ENCODE measurements at places on chromosomes 7 and 10.

GRCh38 chr7:2488272-2488645, 12.1 kb upstream of the GRIFIN start:
- DNase-seq = no peak

DNA sequence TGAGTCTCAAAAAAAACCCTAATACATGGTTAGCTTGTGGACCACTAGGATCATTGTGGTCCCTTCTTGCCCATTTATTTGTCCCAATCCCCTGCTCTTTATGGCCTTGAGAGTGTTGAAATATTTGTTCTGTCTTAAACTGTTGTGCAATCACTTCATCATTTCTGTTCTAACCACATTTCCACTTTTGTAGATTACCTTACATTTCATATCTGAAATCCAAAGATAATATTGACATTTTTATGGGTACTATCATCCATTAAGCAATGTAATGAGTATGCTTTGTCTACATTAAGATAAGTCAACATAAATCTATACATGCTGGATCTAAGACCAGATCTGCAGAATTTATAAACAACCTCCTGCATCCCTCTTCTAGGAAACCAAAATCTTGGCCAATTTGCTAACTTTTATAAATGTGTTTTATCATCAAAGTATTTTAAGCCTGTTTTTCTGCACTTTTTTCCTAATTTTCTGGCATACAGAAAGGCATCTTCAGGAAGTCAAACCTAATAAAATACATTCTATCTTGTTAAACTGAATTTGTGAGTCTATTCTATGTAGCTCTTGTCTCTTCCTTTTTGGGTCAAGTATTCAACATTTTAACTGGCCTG, 359.4 kb upstream of the CELF2 start:
- DNase-seq = no peak

DNA sequence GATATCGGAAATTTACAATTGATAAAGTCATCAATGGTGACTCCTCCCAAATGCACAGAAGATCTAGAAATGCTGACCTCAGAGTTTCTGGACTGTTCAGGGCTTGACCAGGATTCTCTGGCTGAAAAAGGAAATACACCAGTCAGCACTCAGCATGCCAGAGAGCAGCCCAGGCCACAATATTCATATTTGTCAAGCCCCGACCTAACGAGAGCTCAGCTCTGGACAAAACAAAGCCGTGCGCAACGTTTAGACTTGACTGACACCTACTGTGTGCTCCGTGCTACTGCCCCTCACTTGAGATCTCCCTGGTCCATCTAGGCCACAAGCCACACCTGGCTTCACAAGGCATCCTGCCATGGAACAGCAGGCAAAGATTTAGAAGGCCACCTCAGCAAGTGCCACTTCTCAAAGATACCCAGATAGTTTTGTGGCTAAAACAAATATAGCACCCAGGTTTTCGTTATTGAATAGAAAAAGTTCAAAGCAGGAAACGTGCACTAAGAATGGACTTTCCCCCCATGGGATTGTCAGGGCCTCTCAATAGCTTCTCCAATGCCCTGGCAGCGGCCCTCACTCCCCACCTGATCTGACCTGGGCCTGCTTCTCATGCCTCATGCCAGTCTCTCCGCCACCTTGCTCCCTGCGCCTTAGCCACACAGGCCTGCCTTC, 218.3 kb downstream of the FAM107B start:
- no peak for DNase-seq

DNA sequence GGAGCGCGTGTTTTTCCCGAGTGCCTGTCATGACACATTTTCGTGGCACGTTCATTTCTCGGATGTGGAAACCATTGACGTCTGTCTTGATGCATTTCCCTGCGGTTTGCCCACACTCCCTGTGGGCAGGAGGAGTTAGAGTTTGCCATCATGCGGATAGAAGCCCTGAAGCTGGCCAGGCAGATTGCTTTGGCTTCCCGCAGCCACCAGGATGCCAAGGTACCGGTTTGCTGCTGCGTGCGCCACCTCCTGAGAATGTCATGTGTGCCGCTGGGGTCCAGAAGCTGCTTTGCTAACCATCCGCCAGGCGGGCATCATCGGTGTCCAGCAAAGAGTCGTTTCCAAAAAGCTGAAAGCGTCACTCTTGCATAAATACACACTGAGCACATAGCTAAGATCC, 40.9 kb upstream of the BTBD16 start:
- no peak for DNase-seq

DNA sequence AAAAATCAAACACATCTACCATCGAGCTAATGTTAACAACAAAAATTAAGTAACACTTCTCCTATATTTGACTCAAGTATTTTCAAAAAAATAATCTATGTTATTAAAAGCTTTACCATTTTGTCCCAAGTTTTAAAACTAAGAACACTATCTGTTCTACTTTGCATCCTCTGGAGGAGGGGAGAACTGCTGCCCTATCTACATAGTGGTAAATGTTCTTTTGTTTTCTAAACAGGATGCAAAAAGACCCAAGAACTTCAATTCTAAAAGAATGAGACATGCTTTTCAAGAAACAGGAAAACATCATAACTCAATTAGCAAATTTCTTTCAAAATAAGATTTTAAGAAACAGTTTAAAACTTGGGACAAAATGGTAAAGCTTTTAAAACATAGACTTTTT, 14.8 kb downstream of the SLC26A3 start:
- DNase-seq = no peak

- no peak for DNase-seq
Observed at GRCh38 chr10:110788620-110789385, 82.9 kb upstream of the PDCD4 start.

DNA sequence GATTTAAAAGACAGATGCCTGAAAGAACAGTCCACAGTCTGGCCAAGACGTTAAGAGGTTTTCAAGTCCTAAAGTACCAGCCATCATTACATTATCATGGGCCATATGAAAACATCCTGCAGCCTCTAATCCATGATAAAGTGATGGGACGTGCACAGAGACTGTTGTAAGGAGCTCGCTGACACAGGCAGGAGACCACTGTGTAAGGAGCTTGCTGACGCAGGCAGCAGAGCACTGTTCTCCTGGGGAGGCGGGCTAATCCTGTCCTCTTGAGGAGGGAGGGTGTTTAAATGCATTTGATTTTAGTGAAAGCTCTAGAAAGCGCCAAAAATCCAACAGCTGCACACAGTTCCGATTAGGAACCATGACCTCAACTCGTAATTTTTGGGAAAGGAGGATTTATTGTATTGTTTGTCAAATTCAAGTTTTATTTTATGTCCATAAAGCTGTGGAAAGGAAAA, 16.9 kb downstream of the SVIL start:
- no peak for DNase-seq

- DNase-seq = no peak
Observed at GRCh38 chr10:4443419-4443818, 382.6 kb upstream of the AKR1E2 start.

DNA sequence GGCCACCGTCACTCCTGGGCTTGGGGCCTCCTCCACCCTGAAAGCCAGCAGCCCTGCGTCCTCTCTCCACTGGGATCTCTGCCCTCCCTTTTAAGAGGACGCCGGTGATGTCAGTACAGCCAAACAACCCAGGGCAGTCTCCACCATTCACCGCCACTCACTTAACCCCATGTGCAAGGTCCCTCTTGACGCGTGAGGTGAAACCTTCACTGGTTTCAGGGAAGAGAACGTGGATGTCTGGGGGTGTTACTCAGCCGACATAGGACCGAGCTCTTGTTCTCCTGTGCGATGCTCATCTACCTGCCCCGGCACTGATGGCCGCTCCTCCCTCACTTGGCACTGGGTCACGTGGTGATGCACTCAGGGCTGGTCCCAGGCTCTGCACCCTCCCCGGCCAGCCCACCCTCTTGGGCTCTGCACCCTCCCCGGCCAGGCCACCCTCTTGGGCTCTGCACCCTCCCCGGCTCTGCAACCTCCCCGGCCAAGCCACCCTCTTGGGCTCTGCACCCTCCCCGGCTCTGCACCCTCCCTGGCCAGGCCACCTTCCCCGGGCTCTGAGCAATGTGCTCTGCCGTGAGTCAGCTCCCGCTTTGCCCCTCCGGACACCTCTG, 36.1 kb downstream of the ADGRA1 start:
- no peak for DNase-seq

DNA sequence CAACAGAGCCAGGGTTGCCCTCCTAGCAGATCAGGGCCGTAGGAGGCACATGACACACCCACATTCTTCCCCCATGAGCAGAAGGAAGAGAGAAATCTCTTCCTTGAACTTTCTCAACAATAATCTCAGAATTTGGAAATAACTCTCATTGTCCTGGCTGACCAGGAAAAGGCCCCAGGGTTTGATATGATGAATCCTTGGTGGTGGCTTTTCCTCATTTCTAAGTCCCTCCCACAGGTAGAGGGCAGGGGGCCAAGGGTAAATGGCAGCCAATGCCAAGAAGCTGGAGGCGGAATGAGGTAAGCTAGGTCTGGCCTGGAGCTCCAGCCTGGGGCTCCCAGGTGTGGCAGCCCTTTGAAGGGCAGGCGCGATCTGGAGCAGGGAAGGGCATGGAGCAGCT, 67.8 kb downstream of the GRB10 start:
- DNase-seq = no peak

DNA sequence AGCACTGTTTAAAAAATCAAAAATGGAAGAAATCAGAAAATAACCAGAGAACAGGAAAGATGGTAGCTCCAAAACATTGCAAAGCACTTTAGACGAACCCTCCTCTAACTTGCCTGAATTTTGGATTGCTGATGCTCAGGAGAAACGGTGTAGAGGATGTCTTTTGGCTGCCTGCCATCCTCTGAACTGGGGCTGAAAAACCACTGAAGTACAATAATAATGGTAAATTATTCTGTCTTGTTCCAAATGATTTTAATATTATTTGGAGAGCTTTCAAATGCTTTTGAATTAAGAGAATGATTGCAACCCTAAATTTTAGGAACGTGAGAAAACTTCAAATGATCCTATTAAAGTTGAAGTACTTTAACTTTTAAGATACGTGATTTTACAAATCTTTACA, 167.3 kb upstream of the SLC13A1 start:
- DNase-seq = no peak

GRCh38 chr7:7017707-7018280, 164.6 kb upstream of the C1GALT1 start:
- DNase-seq = no peak

GRCh38 chr7:99379043-99379577, 4.6 kb downstream of the ARPC1B start:
- no peak for DNase-seq

GRCh38 chr7:7988706-7989105, 20.1 kb downstream of the GLCCI1 start:
- DNase-seq = no peak

DNA sequence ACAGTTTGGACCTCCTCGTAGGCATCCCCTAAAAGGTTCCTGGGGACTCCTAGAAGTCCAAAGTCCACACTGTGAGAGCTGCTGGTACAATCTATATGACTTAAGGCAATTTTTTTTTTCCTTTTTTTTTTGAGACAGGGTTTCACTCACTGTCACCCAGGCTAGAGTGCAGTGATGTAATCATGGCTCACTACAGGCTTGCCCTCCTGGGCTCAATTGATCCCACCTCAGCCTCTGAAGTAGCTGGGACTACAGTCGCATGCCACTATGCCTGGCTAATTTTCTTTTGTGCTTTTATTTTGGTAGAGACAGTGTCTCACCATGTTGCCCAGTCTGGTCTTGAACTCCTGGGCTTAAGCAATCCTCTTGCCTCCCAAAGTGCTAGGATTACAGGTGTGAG, 4.6 kb upstream of the SPOCK2 start:
- DNase-seq = no peak

DNA sequence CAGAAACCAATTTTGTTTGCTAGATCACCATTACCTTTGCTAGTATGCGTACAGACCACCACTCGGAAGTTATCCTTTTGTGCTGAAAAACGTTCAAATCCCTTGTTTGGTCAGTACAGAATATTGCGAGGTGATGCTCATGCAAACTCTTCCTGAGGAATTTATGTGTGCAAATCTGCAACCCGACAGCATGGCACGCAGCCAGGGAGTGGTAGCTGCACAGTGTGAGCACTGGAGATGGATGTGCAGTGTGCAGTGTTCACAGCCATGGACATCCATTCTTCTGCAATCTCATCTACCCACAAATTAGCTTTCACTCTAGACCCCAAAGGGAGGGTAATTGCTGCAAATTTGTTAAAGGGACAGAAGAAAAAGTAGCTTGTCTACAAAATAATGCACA, 72.2 kb downstream of the CACUL1 start:
- no peak for DNase-seq

DNA sequence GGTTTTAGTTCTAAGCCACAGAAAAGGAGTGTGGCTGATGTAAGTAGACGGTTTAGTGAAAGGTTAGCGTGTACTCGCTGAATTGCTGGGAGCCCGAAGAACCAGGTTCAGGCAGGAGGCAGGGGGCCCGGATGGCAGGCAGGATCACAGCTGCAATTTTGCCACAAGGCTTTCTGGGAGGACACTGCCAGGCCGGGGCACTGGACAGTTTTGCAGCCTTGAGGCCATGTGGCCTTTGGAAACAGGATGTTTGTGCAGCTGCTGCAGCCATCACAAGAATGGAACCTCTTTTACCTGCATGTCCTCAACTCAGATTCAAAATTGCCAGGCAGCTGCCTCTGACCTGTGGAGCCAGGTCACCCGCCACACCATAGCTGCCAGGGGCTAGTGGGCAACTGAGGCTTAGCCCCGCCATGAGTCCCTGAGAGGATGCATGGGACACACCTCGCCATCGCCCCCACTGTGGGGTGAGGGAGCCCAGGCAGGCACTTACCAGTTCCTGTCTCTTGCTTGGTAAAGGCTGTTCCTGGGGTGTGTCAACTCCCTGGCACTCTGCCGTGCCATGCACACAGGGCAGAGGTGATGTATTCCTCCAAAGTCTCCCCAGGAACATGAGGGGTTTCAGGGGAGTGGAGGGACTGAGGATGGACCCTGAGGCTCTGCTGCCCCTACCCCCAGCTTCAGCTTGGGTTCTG, 188.6 kb downstream of the RPS24 start:
- DNase-seq = no peak

DNA sequence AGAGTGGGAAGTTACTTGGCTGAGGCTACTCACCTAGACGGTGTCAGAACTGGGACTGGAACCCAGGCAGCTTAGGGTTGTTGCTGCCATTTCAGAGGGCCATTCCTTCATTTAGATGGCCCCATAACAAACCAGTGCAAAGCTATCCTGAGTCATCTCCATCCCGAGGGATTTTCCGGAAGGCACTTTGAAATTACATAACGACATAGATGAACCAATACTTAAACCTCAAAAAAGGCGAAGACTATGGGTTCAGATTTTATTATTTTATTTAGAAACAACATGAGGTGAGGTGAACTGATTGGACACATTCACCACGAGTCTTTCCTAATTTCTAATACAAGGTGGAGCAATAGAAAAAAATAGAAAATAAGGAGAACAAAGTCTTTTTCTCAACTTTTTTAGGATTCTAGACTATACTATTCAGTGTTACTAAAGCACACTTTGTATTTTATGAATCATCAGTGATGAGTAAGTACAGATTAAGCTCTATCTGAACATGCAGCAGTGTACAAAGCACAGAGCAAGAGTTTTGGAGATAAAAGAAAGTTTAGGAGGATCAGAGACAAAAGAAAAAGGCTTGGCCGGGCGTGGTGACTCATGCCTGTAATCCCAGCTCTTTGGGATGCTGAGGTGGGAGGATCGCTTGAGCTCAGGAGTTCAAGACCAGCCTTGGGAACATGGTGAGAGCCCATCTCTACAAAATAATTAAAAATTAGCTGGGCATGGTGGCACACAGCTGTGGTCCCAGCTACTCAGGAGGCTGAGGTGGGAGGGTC, 79.5 kb upstream of the SVIL start:
- no peak for DNase-seq
